Pulmonary artery endothelial cell (primary cell): ENCODE measurements at places on chromosomes 3 and 15. TPM values are rescaled to one million over a fixed set of nuclear protein-coding genes. Genes with fewer than 3 reads are reported as not detected.
A peak's percentile ranks its signal among the peaks of the same experiment; 100 is the strongest.

GRCh38 chr15:31839388-31839787 lies 190.9 kb upstream of the CHRNA7 start:
- no peak for DNase-seq

DNA sequence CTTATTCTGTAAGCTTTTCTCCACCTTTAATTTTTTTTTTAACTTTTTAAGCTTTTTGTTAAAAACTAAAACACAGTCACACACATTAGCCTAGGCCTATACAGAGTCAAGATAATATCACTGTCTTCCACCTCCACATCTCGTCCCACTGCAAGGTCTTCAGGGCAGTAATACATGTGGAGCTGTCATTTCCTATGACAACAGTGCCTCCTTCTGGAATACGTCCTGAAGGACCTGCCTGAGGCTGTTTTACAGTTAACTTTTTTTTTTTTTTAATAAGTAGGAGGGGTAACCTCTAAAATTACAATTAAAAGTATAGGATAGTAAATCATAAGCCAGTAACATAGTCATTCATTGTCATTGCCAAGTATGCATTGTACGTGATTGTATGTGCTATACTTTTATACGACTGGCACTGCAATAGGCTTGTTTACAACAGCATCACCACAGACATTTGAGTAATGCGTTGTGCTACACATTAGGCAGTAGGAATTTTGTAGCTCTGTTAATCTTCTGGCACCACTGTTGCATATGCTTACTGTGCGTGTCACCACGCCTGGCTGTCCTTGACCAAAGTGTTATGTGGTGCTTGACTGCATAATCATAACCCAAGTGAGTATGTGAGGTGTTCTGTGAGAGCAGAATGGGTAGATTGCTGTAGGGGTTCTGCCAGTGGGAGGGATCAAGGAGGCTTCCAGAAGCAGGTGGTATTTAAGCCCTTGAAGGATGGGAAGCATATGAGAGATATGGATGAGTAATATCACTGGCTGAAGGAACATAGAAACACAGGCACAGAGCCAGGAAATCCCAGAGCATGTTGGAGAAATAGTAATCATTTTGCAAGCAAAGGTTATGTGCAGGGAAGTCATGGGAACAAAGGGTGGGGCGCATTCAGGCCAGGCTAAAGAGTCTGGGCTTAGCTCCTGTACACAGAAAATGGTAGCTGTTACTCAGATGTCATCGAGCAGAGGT lies 18.3 kb downstream of the FBXO22 start:
- peak; percentile 44 for DNase-seq

- peak; percentile 32 for DNase-seq
Observed at GRCh38 chr15:96992817-96993216, 662.3 kb downstream of the NR2F2 start.

DNA sequence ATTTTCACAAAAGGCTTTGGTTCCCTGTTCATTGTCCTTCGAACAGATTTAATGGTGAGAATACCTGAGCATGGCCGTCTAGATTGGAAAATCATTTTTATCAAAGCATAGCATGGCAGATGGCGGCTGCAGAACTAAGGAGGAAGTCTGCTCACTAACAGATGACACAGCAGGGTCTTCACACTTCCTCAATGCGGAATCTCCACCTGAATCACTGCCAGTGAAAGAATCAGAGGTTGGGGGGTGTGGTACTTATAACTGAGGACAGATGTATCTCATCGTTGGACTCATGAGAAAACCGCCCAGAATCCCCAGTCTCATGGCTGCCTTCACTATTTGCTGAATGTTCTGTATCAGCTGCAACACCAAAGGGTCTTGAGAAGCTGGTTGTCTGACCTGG lies 31.6 kb upstream of the PYGO1 start:
- DNase-seq, result no peak

DNA sequence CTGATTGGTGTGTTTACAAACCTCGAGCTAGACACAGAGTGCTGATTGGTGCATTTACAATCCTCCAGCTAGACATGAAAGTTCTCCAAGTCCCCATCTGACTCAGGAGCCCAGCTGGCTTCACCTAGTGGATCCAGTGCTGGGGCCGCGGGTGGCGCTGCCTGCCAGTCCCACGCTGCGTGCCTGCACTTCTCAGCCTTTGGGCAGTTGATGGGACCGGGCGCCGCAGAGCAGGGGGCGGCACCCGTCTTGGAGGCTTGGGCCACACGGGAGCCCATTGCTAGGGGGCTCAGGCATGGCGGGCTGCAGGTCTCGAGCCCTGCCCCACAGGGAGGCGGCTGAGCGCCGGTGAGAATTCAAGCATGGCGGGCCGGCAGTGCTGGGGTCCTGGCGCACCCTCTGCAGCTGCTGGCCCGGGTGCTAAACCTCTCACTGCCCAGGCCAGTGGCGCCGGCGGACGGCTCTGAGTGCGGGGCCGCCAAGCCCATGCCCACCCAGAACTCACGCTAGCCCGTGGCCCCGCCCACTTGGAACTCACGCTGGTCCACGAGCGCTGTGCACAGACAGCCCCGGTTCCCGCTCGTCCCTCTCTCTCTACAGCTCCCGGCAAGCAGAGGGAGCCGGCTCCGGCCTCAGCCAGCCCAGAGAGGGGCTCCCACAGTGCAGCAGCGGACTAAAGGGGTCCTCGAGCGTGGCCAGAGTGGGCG lies 6.6 kb upstream of the TBL1XR1 start:
- DNase-seq, result no peak

GRCh38 chr3:183394150-183394549 lies 34.3 kb downstream of the MCF2L2 start:
- DNase-seq, result no peak

DNA sequence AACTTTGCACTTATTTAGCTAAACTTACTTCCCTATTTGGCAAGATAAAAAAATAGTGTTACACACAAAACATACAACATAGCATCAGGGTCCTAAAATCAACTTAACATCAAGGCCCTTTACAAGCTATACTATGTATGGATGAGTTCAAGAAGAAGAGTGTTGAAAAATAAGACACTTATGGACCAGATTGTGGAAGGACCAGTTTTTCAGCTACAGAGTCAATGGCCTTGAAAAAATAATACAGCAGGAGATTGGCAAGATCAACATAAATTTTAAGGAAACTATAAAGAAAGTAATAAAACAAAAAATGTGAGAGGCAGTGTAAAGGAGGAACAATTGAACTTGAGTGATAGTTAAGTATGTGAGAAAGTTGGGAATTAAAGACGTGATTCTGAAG lies 66.3 kb upstream of the BBX start:
- no peak for DNase-seq

- no peak for DNase-seq
Observed at GRCh38 chr15:53233801-53234200, 443.7 kb upstream of the ONECUT1 start.

- no peak for DNase-seq
Observed at GRCh38 chr3:124552224-124552623, 178.0 kb upstream of the UMPS start.

DNA sequence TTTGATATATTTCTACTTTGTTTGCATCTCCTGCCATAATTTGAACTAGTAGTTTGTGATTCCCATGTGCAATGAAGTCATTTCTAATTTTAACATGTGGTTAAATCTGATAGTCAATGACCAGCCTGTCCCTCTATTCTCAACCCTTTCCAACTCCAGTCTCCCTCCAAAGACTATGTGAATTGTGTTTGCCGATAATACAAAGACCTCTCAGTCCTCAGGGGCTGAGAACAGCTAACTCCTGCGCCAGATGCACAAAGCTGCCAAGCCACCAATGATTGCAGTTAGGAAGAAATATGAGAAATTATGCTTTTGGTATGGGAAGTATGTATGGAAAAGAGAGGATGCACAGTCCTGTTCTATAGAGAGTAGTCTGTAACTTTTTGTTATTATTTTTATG lies 54.0 kb downstream of the KCNH8 start:
- DNase-seq, result no peak

DNA sequence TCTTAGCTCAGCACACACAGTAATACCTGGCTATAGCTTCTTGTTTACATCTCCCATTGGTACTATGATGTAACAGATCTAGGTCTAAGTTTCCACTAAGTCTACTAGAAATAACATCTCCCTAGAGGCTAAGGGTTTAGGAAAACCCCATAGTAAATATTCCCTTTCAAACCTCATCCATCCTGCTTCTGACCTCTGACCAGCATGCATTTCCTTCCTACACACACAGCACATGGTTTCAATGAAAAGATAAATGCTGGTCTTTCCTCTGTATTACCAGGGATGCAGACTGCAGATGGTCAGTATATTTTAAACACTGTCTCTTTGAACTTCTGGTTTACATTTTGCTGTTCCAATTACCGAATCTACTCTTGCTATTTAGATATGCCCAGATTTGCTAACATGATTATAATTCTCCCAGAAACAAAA lies 96.6 kb downstream of the EFL1 start:
- DNase-seq, result no peak

- no peak for DNase-seq
Observed at GRCh38 chr3:185150561-185150960, 2.3 kb downstream of the C3orf70 start.

DNA sequence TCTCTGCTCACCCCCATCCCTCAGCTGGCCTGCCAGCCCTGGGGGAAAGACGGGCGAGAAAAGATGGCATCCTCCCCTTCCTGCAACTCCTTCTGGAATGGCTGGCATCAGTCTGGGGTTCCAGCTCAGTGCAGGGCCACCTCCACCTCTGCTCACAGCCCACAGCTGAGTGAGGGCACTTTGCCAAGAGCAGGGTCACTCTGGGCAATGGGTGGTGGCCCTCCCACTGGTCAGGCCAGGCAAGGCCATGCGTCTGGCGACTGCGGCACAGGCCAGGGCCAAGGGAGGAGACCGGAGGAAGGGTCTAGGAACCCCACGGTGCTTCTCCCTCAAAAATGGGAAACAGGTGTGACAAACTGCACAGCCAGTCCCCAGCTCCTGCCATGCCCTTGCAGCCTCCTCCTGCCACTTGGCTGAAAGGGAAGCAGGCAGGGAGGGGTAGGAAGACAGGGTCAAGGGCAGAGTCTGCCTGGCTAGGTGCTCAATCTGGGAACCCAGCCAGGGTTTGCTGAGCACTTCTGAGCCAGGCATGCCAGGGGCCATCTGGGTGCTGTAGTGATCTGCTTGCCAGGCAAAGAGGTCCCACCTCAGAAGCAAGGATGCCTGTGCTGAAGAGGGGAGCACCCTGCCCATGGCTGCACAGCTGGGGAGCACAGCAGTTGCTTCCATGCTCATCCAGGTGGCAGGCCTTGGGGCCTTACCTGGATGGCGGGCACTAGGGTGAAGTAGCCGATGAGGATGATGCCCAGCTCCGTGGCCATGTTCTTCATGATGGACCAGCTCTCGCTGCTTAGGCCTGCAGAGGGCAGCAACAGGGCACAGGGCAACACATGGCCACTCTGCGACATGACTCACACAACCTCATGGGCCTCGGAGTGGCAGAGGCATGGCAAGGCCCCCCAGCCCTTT lies 41.2 kb downstream of the PTPN23 start:
- no peak for DNase-seq

GRCh38 chr15:41483519-41483918 lies 10.2 kb upstream of the ITPKA start:
- DNase-seq, result no peak

DNA sequence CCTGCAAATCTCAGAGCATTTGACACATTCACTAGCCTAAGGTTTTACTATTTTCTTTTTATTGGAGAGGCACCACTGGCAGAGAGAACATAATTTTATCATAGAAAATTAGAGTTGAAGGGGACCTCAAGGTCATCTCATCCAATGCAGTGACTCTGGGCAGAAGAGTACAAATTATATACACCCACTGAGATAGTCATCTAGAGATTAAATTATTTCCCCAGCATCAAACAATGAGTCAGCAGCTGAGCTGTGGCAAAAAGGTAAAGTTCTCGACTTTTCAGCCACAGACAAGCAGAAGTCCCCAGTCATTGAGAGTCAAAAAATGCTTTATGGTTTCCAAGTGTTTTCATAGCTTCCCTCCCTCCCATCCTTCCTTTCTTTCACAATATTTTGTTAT lies 39.3 kb upstream of the SEMA6D start:
- no peak for DNase-seq

- DNase-seq, result no peak
Observed at GRCh38 chr3:25151903-25152295, 276.2 kb upstream of the RARB start.

GRCh38 chr15:88894348-88894818 lies 961 bp downstream of the HAPLN3 start:
- no peak for DNase-seq

DNA sequence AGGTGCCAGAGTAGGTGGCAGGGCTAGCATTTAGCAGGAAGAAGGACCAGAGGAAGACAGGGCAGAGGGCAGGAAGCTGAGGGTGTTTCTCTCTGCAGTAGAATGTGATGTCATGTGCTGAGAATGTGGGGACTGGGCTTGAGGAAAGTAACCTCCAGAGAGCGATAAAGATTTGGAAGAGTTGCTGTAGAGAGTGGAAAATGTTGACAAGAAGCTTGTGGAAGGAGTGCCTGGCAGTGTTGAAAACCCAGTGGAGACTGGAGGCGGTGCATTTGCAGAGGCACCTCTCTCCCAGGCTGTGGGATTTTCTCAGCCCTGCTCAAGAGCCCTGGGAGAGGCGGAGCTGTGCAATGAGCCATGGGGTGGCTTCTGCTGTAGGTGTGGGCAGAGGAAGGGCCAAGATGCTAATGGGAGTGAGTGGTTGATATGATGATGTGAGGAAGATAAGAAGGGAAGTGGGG lies 54.8 kb downstream of the MESD start:
- DNase-seq, result peak; percentile 55

- no peak for DNase-seq
Observed at GRCh38 chr15:100809151-100809550, 70.5 kb upstream of the ALDH1A3 start.

DNA sequence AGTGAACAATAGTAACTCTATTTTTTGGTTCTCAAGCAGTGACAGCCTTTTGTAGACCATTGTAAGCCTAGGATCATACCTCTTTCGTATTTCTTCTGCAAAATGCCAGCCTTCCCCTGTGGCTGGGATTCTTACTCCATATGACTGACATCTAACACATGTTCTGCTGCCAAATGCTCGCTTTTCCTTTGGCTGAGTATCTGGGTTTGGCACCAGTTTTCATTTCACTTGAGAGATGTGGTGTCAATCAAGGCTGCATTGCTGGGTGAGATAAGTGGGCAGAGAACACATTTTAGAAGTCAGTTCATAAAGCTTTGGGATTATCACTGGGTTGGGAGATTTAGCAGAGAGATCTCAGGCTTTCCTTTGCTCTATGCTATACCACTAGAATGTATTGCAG lies 514.7 kb upstream of the SGO1 start:
- no peak for DNase-seq

CD47 gene
- total RNA-seq, result 46.2 and 79.4 TPM in 2 replicates

TRH gene
- total RNA-seq, result not detected in 2 replicates

TRANK1 gene
- 7.7 and 14.0 TPM in 2 replicates for total RNA-seq

MYL3 gene
- not detected in 2 replicates for total RNA-seq

LRRC31 gene
- not detected in 2 replicates for total RNA-seq

CLDN16 gene
- total RNA-seq, result 0.04 TPM in 1 of 2 replicates, not detected in the other

ETV5 gene
- total RNA-seq, result 26.8 and 37.2 TPM in 2 replicates

FANCD2 gene
- 22.0 and 34.0 TPM in 2 replicates for total RNA-seq

FBXL2 gene
- 14.5 and 15.2 TPM in 2 replicates for total RNA-seq

INSYN1 gene
- 0.11 and 0.26 TPM in 2 replicates for total RNA-seq

BCL6 gene
- total RNA-seq, result 5.1 and 10.4 TPM in 2 replicates

RTP1 gene
- total RNA-seq, result not detected in 2 replicates

KCNH8 gene
- total RNA-seq, result under 0.01 TPM in 1 of 2 replicates, not detected in the other

IMPDH2 gene
- 352 and 465 TPM in 2 replicates for total RNA-seq
